ENCODE measurements at places on chromosomes 16 and 17. TPM values are rescaled to one million over a fixed set of nuclear protein-coding genes. Genes with fewer than 3 reads are reported as not detected.
A peak's percentile ranks its signal among the peaks of the same experiment; 100 is the strongest.

The PYY gene
- total RNA-seq, result 258 TPM

The EME2 gene
- total RNA-seq, result 16.7 TPM

- peak; percentile 75 for DNase-seq
These were observed 27.7 kb upstream of the CLEC18B start for GRCh38 chr16:74448990-74449389.

The ITGAL gene
- 3.4 TPM for total RNA-seq

The MAPT gene
- total RNA-seq, result 2.9 TPM

The ZACN gene
- total RNA-seq, result not detected

The COQ9 gene
- total RNA-seq, result 125 TPM

The NSF gene
- total RNA-seq, result 82.8 TPM

GRCh38 chr16:1974157-1975070 lies 2.6 kb downstream of the TBL3 start:
- DNase-seq, result no peak

DNA sequence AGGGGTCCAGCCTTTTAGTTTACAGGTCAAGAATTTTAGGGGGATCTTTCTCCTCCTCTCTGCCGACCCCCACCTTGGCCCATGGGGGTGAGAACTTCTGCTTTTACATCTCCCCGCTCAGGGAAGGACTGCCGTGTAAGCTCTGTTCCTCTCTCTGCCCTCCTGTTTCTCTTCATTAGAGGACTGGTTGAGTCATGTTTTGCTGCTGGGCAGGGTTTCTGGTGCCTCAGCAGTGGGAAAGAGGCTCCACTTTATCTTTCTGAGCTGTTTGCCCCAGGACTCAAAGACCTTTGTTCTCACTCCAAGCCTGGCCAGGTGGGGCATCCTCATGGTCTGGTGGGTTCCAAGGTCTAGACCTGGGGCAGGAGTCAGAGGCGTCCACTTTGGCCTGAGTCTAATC lies 93.0 kb downstream of the UTP18 start:
- no peak for DNase-seq

DNA sequence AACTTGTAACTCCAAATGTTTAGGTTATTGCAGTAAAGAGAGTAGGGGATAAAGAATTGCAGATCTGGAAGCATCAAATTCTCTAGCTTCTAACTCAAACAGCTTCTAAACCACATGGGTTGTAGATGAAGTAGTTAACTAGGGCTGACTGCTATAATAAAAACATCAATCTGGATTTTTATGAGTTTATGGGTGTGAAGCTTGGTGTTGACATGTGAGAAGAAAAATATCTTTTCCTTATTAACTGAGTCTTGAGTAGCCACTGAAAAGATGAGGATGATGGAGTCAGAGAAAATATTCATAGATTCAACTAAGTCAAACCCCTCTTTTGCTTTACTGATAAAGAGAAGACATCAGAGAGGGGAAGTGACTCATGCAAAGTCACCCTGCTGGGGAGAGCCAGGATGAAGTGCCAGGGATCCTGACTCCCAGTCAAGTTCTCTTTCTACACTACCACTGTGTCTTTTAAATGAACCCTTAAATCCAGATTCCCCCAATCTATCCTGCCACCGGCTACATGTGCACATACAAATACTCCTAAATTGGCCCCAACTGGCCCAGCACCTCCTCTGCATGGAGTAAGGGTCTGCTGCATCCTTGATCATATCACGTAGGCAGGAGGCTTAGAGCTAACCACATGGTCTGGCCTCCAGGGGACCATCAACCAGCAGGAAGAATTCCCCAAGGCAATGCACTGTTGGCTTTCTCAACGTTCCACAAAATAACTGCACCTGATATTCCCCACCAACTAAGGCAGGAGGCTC lies 264.0 kb upstream of the CCL2 start:
- no peak for DNase-seq

DNA sequence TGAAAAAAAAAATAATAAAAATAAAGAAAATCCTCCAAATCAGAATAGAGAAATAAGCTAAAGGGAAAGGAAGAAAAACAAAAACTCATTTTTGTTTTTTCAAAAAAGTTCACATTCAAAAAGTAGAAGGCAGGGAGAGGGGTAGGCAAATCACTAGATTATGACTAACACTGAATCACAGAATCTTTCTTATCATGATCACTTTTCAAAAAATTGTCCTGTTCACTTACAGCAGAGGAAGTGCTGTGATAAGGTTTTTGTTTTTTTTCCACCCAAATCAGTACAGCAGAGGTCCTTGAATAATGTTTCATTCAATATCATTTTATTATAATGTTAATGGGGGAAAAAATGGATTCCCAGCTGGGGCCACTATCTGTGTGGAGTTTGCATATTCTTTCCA lies 106.4 kb downstream of the CA4 start:
- no peak for DNase-seq

DNA sequence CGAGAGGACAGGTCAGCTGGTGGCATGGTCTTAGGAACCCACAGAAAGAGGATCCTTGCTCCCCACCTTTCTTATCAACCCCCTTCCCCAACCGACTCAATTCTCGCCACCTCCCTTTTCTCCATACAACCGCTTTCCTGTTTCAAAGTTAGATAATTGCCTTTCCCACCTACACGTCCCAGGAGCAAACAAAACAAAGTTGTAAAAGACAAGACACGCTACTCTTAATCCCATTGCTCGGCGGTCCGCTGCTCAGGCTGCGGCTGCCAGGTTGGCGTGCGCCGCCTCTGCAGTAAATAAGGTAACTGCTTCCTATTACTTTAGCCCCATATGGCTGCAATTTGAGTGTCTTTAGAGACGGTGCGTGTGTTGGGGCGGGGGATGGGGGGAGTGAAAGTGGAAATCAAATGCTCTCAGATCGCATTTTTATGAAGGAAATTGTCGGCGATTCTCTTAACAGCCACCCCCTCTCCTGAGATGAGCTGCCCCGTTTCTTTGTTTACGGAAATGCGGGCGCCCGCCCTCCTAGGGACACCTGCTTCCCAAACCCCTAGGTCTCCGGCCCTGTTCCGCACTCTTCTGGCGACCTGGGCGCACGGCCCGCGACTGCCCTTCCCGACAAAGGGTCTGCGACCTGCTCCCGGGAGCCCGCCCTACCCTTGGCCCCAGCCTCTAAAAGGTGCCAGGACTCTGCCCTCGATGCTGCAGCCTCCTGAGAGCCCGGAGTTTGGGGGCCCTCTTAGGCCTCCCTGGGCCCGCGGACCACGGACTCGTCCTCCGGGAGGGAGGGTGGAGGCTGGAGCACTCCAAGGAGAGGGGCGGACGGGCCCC lies 3.7 kb upstream of the CBX8 start:
- peak; percentile 74 for DNase-seq

The OR1A1 gene
- total RNA-seq, result not detected

The TCAP gene
- 0.49 TPM for total RNA-seq

DNA sequence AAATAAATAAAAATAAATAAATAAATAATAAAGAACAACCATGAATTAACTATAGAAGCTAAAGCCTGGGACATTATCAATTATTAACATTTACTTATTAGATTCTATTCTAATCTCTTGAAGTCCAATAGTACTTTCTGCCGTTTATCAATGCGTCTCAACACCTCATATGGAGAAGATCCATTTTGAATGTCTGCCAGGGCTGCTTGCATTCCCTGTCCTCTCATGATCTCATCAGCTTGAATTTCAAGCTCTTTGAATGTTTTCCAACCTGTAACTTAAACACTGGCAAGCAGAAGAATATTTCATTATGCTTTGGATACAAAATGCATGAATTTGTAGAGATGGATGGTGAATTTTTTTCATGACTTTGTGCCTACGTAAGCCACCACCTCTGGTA lies 191.9 kb upstream of the ANKFN1 start:
- no peak for DNase-seq

GRCh38 chr17:14359163-14360020 lies 58.5 kb downstream of the HS3ST3B1 start:
- DNase-seq, result no peak

DNA sequence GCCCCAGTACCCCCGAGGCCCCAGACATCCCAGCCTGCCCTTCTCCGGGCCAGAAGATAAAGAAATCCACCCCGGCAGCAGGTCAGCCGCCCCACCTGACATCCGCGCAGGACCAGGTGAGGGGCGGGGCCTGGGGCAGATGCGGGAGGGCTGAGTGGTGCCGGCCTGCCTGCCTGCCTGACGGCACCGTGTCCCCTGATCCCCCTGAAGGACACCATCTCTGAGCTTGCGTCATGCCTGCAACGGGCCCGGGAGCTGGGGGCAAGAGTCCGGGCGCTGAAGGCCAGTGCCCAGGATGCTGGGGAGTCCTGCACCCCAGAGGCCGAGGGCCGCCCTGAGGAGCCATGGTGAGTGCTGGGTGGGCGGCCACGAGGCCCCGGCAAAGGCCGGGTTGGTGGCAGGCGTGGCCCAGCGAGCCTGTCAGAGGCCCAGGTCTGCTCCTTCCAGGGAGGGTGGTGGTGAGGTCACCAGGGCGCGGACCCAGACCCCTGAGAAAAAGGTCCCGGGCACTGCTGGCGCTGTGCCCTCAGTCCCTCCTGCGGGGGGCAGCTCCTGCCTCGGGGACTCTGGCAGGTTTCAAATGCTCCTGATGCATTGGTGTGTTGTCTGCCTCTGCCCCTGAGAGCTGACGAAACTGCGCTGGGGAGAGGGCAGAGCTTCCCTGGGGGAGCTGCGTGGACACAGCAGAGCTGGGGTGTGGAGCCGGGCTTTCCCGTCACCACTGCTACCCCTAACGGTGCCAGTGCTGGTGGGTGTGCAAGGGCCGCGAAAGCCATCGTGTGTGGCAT lies 1.2 kb downstream of the CDT1 start:
- DNase-seq, result peak; percentile 69

DNA sequence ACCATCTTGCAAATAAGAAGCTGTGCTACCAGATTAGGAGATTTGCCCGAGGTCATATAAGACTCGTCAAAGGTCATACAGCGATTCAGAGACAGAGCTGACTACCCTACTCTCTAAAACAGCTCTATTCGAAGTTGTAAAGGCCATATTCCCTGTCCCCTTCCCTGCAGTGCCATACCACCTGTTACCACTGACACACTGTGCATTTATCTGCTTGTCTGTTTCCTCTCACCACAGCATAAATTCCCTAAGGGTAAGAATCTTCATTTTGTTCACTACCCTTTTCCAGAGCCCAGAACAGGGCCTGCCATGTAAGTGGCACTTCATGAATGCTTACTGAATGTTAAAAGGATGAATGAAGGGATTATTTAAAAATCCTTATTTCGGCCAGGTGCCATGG lies 3.4 kb upstream of the KSR1 start:
- no peak for DNase-seq

- DNase-seq, result peak; percentile 36
These were observed 7.8 kb upstream of the RNASEK start for GRCh38 chr17:7004398-7005253.

The ST6GALNAC2 gene
- 3.8 TPM for total RNA-seq

GRCh38 chr16:2511128-2511800 lies 2.5 kb upstream of the ATP6V0C start:
- DNase-seq, result peak; percentile 69

GRCh38 chr17:82981141-82981730 lies 98.2 kb upstream of the METRNL start:
- no peak for DNase-seq

The PDILT gene
- total RNA-seq, result not detected

DNA sequence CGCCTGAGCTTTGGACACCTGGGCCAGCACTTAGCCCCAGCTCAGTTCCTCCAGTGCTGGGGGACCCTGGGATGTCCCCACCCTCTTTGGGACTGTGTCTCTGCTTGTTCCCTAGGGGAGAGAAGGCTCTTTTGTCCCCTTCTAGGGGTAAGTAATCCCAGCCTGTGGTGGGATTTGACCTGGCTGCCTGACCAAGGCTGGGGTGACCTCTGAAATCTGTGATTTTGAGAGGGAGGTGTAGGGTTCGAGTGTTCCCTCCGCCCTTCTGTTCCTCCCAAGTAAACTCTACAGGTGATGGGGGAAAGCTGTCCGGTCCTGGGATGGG lies 593 bp downstream of the TMEM92 start:
- no peak for DNase-seq

The PARD6A gene
- 10.3 TPM for total RNA-seq

GRCh38 chr17:44997733-44998520 lies 29.8 kb upstream of the C1QL1 start:
- DNase-seq, result no peak

GRCh38 chr16:10200637-10201586 lies 18.7 kb upstream of the GRIN2A start:
- DNase-seq, result no peak

The ZP2 gene
- 0.25 TPM for total RNA-seq

The CRAMP1 gene
- 13.6 TPM for total RNA-seq

The MMP25 gene
- total RNA-seq, result 0.44 TPM

DNA sequence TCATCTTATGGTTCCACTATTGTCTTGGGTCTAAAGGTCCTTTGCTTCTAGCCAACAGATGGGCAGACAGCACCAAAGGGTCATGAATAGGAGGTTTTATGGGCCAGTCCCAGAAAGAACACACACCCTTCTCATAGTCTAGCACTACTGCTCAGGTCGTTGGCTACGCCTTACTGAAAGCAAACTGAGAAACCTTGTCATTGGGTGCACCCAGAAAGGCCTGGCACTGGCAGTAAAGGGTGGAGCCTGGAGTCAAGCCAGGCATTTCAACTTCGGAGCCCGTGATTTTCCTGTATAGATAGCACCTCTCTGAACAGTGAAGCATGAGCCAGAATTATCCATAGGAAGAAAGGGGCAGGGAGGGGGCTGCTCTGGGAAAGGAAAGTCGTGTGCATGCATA lies 74.9 kb downstream of the VAT1L start:
- DNase-seq, result peak; percentile 92

The GAS2L2 gene
- total RNA-seq, result 0.15 TPM

The LRRC36 gene
- total RNA-seq, result 1.1 TPM

GRCh38 chr17:10233161-10233560 lies 34.8 kb upstream of the GAS7 start:
- no peak for DNase-seq

The TEKT1 gene
- not detected for total RNA-seq

DNA sequence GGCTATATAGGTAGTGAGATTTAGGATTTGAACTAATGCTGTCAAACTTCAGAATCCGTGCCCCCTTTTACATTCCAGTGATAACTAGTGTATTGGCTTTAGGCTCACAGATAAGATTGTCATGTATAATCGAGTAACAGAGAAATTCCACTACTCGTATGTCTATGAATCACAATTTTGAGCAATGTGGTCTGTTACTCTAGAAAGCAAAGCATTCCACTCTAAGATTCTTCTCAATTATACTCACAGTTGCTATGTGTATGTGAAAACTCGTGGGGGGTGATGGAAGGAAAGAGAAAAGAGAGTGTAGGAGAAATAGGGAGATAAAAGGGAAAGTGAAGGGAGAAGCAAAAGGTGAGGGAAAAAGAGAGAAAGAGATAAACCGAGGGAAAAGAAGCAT lies 1175.1 kb upstream of the GOT2 start:
- DNase-seq, result no peak

DNA sequence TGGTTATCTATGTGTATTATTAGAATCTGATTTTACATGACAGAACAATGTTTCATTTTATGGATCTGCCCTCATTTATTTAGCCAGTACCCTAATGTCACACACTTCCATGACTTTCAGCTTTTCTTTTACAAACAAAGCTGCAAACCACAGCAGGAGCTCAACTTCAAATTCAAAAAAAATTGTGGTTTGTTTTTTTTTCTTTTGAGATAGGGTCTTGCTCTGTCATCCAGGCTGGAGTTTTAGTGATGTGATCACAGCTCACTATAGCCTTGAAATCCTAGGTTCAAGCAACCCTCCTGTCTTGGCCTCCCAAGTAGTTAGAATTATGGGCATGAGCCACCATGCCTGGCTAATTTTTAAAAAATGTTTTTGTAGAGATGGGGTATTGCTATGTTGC lies 8.2 kb upstream of the MPRIP start:
- no peak for DNase-seq

All from colonic mucosa (tissue), 4 donors.